ENCODE measurements at places on chromosomes 12 and 14.
A peak's percentile ranks its signal among the peaks of the same experiment; 100 is the strongest.

DNA sequence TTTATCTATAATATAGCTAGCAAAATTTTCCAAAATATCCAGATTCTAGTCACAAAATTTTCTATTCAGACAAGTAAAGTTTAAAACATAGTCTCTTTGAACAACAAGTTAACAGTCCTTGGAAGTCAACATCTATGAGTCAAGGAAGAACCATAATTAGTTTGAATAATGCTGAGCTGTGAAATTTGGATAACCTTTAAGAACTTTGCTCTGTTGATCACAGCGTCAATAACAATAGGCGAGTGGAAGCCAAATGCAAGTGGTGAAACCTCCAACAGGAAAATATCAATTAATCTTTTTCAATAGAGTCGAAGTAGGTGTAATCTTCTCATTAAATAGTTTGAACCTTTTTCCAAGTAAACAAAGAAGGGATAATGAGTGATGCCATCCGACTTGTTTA, 466.6 kb downstream of the FOXG1 start:
- DNase-seq, result no peak

DNA sequence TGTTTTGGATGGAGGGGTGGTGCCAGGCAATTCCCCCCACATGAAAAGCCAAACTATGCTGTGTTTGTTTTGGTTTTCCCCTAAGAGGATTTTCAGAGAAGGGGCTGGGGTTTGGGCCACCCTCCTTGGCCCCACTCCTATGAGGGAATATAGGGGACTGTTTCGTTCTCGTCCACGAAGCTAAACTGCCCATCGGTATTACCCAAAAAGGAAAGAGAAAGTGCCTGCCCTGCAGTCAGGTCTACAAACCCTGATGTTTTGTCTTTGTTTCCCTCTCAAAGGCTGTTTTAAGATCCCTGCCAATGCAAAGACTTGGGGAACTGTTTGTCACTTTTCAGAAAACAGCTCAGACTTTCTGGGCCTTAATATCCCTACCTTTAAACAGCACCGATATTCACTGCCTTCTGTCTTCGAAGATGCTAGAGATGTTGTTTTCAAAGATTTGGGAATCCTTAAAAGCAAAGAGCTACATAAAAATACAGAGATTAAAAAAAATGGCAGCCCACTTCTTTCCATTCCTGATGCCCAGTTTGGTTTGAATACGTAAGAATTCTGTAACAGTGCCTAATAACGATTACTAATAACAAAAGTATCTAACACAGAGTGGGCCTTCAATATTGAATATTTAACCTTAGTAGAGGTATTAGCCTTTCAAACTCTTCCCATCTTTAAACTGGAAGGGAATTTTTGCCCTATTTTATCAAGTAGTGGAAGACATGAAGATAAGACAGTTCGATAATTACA, 518.4 kb downstream of the MED13L start:
- no peak for DNase-seq

- DNase-seq, result peak; percentile 48
Observed at GRCh38 chr14:102235275-102235897, 69.6 kb downstream of the MOK start.

- DNase-seq, result no peak
Observed at GRCh38 chr12:131806674-131807073, 21.5 kb upstream of the MMP17 start.

- DNase-seq, result no peak
Observed at GRCh38 chr14:97138801-97139200, 341.6 kb downstream of the VRK1 start.

DNA sequence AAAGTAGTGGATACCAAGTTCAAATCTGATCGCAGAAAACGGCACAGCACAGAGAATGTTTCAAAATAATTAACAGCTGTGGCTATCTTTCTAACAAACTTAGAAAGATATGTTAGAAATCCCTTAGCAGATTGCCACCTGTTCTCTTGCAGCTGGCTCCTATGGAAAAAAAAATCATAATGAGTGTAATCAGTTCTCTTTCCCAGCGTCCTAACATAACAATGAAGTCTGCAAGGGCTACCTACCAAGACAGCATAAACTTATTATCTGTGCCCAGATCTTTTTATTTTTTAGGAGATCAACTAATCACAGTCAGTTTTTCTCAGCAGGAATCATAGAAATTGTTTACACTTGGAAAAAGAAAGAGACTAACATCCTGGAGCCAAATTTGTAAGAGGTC, 358.6 kb upstream of the FOXG1 start:
- DNase-seq, result no peak

GRCh38 chr12:55698965-55699364, 8.7 kb downstream of the ITGA7 start:
- DNase-seq, result no peak

DNA sequence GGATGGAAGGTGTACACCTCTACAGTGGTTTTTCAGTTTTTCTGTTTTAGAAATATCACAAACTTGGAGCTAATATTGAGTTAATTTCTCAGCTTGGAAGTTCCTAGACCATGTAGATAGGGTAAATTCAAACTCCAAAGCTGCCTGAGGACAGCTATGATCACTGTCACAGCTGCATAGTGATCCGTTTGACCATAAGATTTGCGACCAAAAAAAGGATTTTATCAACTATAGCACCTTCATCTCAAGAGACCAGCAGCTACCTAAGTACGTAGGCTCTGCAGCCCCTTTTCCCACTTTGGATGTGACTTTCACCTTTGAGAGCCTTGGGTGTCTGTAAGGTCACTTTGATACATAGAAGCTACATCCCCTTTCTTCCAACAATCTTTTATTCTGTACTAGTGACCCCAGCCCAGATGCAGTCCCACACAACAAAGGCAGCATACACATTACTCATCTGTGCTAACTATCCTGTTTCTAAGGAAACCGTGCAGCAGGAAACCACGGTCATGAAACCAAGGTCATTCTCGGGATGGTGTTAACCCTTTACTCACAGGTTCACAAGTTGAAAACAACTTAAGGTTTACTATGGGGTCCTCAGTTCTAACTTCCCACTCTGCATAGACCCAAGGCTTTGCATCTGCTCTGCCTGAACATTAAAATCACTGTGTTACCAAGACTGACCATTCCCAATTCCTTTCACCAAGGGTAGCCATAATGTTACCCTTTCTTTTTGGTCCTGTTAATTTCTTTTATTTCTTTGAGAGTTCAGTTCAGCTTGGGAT, 75.4 kb downstream of the IFT81 start:
- no peak for DNase-seq

GRCh38 chr12:109336593-109336992, 11.1 kb upstream of the MYO1H start:
- DNase-seq, result no peak

- DNase-seq, result no peak
Observed at GRCh38 chr12:63064080-63064479, 86.9 kb downstream of the AVPR1A start.

DNA sequence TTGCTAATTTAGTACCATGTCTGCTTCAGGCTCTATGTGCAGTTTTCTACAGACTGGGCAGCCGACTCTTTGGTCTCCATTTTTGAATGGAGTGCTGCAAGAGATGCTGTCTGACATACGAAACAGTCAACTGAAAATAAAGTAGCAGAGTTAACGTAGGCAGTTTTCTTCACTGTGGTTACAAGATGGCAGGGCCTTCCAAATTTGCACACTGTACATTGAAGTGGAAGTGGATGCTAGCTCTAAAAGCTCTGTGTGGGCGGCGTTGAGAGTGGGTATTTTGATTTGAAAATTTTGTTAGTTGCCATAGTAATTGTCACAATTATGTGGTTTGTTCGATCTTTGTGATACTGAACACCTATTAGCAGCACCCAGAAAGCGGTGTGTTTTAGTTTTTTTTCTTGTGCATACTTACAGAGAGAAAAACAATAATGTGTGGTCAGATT, 154.9 kb upstream of the ATP2B1 start:
- no peak for DNase-seq

- DNase-seq, result no peak
Observed at GRCh38 chr12:100706033-100706432, 88.5 kb upstream of the ANO4 start.

DNA sequence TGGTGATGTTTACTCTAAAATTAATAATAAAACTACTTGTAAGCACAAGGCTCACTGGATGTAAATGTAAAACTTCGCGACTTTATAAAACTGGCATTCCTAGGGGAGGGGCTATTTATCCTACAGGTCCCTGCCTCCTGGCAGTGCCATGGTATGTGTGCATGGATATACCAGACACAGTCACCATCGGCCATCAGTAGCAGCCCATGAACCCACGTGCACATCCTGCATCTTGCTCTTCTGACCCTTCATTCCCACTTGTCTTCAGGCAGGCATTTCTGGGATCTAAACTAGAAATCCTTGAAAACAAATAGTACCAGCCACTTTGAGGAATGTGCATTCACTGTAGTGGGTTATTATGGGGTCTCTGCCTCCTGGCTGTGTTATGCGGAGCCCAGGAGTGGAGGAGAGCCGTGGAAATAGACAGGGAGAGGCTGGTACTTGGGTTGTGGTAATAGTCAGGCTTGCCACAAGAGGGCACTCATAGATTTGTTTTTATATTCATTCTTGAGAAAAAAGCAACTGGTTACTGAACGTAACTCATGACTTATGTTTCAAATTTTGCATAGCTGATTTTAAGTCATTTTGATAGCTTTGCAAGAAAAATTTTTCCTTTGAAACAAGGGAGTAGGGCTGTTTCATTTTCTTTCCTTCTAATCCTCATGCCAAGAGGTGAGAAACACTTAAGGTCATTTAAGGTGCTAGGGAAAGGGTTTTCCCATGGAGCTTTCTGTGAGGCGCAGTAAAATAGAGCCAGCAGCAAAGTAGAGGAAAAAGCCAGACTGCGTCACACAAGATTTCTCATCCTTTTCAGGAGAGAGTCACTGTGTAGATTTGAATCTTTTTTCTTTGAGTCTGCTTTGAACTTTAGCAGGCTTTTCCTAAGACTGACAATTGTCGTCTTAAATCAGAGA, 17.4 kb upstream of the GALNT16 start:
- peak; percentile 13 for DNase-seq

DNA sequence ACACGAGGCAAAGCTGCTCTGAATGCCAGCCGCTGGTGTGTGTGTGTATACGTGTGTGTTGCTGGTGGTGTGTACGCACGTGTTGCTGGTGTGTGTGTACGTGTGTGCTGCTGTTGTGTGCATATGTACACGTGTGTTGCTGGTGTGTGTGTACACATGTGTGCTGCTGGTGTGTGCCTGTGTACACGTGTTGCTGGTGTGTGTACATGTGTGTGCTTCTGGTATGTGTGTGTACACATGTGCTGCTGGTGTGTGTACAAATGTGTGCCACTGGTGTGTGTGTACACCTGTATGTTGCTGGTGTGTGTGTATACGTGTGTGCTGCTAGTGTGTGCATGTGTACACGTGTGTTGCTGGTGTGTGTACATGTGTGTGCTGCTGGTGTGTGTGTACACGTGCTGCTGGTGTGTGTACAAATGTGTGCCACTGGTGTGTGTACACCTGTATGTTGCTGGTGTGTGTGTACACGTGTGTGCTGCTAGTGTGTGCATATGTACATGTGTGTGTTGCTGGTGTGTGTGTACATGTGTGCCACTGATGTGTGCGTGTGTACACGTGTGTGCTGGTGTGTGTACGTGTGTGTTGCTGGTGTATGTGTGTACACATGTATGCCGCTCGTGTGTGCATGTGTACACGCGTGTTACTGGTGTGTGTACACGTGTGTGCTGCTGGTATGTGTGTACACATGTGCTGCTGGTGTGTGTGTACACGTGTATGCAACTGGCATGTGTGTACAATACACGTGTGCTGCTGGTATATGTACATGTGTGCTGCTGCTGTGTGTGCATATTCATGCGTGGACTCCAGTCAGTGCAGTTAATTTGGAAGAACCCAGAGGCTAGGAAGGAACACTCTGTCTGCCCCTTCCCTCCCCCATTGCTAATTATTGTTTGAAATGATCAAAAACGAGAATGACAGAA, 47.2 kb downstream of the CACNA2D4 start:
- DNase-seq, result no peak

DNA sequence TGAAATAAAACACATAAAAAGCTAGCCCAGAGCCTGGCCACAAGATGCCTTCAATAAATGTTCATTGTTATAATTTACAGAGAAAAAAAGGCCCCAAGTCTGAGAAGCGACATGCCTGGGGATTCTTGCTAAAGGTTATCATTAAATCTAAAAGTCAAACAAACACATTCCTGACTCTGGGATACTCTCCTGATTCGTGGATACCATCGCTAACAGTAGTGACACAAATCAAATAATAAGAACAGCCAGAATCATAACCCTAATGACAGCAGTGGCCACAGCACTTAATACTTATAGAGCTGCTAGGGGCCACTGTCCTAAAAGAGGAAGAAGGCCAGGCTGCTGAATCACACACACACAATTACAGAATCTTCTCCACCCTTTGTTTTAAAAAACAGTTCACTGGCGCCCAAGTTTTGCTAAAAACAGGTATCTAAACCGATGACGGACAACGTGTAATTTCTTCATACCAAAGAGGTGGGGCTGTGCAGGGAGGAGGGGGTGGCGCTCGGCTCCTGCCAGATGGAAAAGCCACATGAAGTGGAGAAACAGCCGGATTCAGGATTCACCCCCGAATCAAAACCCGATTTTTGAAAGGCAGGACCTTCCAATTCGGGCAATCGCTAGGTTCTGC, 1.2 kb downstream of the CLIP1 start:
- no peak for DNase-seq

- DNase-seq, result no peak
Observed at GRCh38 chr12:60393093-60393492, 797.3 kb downstream of the SLC16A7 start.

GRCh38 chr12:28132398-28132797, 57.9 kb upstream of the CCDC91 start:
- no peak for DNase-seq

DNA sequence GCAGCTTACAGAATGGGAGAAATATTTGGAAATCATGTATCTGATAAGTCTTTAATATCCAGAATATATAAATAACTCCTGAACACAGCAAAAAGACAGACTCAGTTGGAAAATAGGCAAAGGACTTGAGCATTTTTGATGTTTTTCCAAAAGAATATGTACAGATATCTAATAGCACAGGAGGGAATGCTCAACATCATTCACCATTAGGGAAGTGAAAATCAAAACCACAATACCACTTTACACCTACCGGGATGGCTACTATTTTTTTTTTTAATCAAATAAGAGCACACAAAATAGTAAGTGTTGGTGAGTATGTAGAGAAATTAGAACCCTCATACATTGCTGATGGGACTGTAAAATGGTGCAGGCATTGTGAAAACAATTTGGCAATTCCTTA, 75.6 kb downstream of the ANO6 start:
- no peak for DNase-seq

GRCh38 chr14:67392123-67392522, 19.8 kb downstream of the PLEK2 start:
- no peak for DNase-seq
